ENCODE measurements at places on chromosomes 5 and 9.
A peak's percentile ranks its signal among the peaks of the same experiment; 100 is the strongest.

DNA sequence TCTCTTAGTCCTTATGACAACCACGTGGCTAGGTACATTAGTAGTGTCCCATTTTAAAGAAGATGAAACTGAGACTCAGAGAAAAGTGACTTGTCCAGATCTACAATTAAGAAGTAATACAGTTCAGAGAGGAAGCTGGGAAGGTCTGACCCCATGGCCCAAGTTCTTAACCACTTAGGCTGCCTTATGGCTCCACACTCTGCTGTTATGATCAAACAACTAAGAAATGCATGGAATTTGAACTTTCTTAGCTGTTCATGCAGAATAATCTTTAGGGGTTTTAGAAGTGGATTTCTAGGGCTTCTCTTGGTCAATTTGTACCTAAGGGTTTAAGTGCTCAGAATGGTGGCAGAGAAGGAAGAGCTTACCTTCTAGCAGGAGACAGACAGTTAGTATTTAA is 128.0 kb upstream of the MSX2 start:
- no peak for ATAC-seq

DNA sequence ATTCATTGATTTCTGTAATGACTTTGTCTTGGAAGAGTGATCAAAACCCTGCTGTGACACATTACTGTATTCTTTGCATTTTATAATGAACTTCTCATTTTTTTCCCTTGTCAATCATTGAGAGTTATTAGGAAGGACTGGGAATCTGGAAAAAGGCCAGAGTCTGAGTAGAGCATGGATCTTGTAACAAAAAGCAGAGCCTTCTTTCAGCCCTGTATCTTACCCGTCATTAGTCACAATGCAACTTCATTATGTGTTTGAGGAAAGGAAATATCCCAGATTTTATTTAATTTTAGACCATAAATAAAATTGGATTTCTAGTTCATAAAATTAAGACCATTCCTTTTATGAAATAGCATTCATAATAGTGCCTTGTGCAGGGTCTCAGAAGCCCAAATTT is 131.4 kb downstream of the ARHGEF28 start:
- no peak for ATAC-seq

- peak; percentile 76 for ATAC-seq
These were observed 131.5 kb downstream of the AGTPBP1 start for GRCh38 chr9:85610074-85610860.

DNA sequence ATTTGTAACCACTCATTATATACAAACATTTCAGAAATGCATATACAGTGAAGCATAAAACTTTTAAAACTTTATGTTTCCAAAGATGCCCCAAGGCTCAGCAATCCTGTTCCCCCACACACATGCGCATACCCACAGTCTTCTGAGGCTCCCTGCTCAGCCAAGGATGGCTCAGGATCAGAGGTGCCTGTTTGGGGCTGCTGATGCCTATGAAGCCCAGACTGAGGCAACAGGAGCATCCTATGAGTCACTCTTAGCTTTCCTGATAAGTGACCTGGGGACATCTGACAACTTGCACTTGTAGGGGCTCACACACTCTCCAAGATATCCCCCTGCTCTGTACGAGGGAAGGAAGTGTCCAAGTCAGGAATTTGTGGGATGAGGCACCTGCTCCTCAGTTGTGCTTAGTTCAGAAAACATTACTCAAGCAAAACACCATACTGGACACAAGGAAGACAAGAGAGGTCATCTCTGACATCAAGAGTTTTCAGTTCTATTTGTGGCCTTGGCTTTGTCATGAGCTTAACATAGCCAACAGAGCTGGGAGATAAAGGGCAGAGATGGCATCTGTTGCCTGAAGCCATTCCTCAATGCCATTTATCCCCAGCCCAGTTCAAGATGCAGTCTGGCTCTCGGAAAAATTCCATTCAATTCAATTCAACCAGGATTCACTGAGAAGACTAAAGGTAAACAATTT is 62.3 kb downstream of the NIPSNAP3B start:
- ATAC-seq: no peak

- ATAC-seq: no peak
These were observed 64.4 kb upstream of the PCAT7 start for GRCh38 chr9:94490465-94490864.

GRCh38 chr9:127960410-127961154 is 20.2 kb downstream of the EEIG1 start:
- ATAC-seq: no peak

DNA sequence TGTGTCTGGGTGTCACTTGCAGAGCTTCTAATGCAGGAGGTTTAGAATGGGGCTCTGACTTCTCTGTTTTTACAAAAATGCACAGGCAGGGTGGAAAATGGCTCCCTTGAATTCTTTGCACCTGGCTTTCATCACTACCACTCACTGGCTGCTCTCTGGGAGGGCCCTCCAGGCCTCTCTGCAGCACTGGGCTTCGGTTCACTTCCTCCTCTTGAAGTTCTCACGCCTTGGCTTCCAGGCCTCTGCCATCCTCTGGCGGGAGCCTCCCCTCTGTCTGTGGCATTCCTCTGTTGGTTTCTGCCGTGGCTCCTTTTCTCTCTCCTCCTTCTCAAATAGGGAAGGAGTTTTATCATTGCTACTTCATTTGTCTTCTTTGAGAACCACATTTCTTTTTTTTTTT is 2.8 kb upstream of the PRLR start:
- ATAC-seq: no peak

DNA sequence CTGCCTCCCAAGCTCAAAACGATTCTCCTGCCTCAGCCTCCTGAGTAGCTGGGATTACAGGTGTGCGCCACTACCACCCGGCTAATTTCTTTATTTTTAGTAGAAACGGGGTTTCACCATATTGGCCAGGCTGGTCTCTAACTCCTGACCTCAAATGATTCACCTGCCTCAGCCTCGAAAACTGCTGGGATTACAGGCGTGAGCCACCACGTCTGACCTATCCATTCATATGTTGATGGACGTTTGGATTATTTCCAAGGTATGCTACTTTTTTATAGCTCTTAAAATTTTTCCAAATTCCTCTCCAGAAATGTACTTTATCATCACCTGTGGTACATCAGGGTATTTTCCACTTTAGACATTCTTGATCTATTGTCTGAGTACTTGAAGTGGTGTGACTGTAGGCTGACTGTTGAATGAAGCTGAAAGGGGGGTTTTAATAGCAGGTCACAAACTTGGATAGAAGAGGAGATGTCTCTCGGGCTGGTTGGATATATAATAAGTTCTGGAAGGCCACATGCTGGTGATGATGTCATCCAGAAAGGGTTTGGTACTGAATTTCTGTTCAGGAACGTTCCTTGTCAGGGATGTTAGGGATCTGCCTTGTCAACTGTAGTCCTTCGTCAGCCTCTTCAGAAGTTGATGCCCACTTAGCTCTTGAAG is 7.4 kb downstream of the CTNNA1 start:
- ATAC-seq: no peak
